ENCODE measurements at places on chromosomes 2 and 18. TPM values are rescaled to one million over a fixed set of nuclear protein-coding genes. Genes with fewer than 3 reads are reported as not detected.

DNA sequence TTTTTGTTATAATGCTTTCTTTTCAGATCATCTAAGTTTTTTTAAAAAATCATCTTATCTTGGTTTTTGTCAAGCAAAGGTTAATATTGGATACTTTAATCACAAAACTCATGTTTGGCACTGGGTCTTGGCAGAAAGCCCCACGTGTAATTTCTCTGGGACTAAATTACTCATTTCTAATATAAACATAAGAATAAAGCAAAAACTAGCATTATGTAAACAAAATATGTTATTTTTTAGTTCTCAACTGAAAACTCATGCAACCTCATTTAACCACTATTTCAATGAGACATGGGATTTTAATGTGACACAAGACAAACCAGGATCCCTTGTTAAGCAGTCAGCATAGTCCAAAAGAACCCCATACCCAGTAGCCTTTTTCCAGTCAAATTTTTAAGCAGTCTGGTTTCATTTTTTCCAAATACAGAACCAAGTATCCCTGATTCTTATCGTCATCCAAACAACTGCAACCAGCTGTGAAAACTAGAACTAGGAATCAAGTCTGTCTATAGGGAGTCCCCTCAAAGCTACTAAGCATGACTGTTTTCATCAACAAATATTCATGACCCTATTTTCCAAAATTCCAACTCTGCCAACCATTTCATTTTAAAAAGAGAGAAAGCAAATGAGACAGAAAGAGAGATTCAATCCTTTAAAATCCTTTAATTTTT, 27.1 kb downstream of the PID1 start:
- DNase-seq = no peak

DNA sequence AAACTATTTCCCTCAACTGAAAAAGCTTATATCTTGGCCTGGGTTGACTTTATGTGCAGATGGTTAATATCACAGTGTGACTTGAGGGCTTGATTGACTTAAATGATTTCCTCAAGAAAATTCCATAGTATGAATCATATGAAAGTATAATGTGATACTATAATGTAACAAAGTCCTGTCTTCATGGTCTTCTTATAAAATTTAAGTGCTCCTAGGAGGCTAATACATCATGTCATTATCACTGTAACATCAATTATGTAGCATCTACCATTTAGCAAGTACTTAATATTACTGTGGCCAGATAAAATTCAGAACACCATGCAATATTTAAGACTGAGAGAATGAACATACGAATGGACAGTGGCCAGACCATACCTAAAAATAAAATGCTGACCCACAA, 276.1 kb downstream of the RIT2 start:
- DNase-seq = no peak

GRCh38 chr2:42348113-42348805, 12.8 kb downstream of the COX7A2L start:
- DNase-seq = no peak

DNA sequence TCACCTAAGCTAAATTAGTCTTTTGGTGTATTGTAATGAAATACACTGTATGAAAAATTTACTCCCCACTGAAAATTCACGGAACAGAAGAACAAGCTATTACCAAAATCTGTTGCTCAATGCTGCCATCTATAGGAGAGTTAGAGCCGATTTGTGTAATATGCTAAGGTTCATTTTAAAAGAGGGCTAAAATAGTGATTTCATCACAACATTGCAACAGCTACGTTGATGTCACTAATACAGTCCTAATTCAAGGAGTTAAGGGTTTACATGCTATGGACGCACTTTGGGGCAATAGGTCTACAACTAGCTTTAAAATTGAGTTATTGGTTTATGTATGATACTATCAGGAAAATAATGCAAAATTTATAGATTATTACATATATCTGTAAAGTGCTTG, 3.0 kb upstream of the IRS1 start:
- DNase-seq = peak; percentile 50

DNA sequence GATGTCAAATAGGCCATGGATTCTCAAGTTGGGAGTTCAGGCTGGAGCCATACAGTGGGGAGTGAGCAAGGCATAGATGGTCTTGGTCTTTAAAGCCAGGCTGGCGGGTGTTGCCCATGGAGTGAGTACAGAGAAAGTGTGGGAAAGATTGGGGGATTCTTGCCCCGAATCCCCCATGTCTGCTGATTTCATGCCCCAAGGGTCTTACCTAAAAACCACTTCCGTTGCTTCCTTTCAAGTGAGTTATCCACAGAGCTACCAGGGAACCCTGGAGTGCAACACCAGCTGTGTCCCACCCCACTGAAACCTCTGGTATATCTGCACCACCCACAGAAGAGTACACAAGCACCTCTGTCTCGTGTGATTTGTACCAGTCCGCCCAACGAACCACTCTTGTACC, 31.4 kb downstream of the FHOD3 start:
- no peak for DNase-seq

The SIX3 gene
- not detected for total RNA-seq

DNA sequence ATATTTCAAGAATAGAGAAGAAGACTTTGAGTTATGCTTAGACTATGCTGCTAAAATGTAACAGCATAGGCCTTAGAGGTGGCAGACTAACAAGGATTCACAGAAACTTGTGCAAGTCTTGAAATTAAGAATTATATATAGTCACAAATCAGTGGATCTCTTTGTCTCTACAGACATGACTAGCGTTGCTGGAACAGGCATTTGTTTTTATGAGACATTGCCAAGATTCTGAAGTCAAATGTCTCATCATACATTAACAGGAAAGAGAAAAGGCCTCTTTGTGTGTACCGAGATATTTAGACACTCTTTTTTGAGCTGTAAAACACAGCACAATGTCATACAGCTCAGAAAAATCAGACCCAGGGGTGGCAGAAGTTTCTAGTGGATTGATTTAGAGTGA, 207.1 kb downstream of the TMX3 start:
- DNase-seq = no peak

DNA sequence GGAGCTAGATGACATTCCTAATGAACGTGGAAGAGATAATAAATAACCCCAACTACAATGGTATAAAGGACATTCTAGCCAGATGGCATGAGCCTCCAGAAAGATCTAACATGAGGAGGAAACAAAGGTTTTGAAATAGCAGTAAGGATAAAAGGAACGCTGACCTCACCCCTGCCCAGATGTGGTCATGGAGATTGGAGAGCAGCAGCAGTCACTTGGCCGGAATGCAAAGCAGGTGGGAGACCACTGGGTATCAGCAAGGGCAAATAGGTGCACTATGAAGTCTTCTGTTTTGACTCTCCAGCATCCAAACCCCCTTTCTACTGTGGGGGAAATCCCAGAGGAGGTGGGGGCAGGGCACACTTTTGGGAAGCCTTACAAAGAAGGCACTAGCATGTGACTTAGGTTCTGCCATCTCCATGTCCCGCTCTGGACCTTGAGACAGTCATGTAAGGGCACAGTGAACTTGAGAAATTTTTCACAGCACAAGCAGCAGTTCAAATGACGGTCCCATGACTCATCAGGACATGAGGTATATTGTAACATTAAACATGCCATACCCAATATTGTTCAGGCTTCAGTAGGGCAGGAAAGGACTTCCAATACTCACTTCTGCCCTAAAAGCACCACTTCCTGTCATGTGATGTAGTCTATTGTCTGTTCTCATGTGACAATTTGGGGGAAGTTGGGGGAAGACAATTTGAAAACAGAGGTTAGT, 55.2 kb downstream of the METTL4 start:
- DNase-seq = peak; percentile 62

Measured in Caki2 (cell line).